Activated naive CD4-positive, alpha-beta T cell treated with anti-CD3 and anti-CD28 coated beads for 36 hours (primary cell): ENCODE measurements at places on chromosomes 4 and X. TPM values are rescaled to one million over a fixed set of nuclear protein-coding genes. Genes with fewer than 3 reads are reported as not detected.

The SLC6A14 gene
- not detected for total RNA-seq

The NLRP2B gene
- not detected for total RNA-seq

The WDR17 gene
- 1.7 TPM for total RNA-seq

The SPANXN3 gene
- not detected for total RNA-seq

The HEPH gene
- not detected for total RNA-seq

The UVSSA gene
- 20.0 TPM for total RNA-seq

The CXCL11 gene
- not detected for total RNA-seq

The TRIM75 gene
- not detected for total RNA-seq
